ENCODE measurements at places on chromosomes 1 and 21.

GRCh38 chr1:118364882-118365281 is 179.9 kb upstream of the SPAG17 start:
- no peak for DNase-seq

DNA sequence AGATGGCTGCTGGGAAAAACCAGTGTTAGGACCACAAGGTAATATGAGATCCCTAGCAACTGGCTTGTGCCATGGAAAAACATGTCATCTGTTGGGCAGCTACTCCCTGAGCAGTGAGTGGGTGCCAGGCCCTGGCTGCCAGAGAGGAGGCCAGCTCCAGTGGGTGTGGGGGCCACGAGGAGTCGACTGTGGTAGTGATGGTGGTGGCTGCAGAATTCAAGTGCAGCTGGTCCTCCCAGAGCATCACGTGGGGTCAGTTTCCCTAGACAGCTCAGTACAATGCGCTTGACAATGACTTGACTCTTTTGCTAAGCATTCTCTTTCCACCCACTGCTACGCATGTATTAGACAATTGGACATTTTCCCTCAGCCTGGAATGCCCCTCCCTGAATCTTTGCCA is 14.5 kb upstream of the CDC42 start:
- DNase-seq, result no peak

DNA sequence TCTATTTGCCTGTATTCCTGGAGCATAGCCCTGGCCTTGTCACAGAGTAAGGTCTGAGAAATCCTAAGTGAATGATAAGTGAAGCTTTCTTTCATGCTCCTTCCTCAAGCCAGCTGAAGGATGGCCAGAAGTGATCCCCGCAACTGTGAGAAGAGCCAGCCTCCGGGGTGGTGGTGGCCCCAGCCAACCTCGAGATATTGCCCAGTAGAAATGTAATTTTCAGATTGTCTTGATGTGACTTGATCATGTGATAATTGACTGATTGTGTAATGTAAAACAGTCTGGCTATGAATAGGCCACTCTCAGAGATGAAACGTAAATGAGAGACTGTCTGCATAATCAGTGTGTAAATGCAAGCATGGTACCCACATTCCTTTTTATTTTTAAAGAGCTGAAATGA is 242.4 kb upstream of the CAMK1G start:
- DNase-seq, result no peak

DNA sequence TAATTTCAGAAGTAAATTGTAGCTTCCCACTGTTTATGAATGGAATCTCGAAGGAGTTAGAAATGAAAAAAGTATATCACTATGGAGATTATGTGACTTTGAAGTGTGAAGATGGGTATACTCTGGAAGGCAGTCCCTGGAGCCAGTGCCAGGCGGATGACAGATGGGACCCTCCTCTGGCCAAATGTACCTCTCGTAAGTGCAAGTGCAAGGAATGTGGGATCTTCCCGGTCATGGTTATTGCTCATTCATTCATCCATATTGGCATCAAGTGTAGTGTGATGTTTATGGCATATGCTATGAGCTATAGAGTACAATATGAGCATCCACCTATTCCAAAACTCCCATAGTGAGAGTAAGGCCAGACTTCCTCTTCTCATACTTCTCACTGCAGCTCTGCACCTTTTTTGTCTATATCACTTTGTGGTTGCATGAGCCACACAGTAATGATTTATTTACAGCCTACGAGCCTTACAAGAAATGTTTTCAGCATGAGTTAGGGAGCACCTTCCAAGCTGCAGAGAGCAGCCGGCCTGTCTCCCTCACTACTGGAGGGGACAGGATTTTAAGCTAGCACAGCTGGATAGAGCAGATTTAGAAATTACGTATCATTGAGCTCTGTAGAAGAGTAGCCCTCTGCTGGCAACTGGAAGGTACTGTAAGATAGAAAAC is 24.9 kb upstream of the CR1L start:
- DNase-seq, result peak; percentile 20

DNA sequence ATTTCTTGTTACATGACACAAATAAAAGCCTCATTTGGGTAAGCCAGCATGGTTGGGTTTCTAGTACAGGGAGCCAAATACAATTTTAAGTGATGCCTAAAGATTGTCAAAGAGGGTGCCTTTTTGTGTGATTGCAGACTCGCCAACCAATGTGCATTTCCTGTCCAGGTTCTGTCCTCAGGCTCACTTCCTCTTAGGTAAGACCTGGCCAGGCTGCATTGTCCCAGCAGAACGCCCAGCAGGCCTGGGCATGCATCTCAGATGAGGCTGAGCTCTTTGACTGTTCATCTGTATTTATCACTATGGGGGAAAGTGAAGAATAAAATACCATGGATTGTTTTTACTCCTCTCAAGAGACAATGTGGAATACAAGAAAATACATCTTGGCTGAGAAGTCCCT is 49.7 kb downstream of the KCNC4 start:
- no peak for DNase-seq

DNA sequence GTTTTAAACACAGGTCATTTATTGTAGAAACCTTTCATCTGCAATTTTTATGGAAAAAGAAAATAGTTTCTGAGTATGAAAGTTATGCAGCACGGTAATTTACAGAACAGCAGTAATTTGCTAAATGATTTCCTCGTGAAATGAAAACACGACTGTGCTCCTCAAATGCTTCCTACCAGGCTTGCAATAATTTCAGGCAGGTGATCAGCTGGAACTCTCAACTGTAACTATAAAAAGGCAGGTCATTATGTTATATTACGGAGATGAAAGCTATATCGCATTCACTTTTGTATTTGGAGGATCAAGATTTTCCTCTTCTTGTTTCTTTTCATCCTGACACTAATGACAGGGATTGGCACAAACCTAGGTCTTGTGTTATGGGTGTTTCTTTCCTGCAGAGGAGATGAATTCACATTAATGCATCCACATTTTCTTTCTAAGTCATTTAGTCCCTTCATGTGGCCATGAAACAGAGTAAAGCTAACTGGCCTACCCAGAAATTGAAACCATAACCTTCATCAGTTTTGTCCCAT is 57.4 kb downstream of the SAMSN1 start:
- no peak for DNase-seq

- DNase-seq, result no peak
These were observed 18.8 kb upstream of the RGS16 start for GRCh38 chr1:182622901-182623528.

DNA sequence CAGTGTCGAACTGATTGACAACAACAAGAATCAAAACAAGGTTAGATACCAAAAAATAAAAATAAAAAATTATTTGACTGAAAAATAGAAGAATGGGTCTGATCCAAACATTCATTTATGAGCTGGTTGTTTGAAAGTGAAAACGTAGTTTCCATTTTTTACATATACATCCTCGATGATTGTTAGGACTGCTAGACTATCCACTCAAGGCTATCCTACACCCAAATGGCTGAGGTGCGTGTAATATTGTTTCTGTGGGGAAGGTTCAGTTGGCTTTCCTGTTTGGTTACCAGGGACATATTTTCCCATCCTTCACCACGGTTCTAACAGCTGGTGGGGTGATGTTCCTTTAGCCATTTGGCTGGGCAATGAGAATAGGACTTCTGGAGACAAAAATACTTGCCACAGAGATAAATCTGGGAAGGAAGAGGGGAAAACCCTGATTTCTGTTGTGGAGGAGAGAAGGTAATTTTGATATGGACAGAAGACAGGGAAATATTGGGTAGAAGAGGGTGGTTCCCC is 66.3 kb downstream of the MAP3K7CL start:
- DNase-seq, result no peak

GRCh38 chr1:23114424-23115079 is 54.1 kb downstream of the LUZP1 start:
- no peak for DNase-seq

- no peak for DNase-seq
These were observed 11.4 kb downstream of the VWA5B1 start for GRCh38 chr1:20302108-20302471.

GRCh38 chr1:8456308-8456912 is 138.5 kb downstream of the SLC45A1 start:
- no peak for DNase-seq

GRCh38 chr1:3778590-3779264 is 6.2 kb downstream of the SMIM1 start:
- no peak for DNase-seq

GRCh38 chr1:58780411-58780810 is 3.4 kb downstream of the JUN start:
- no peak for DNase-seq

DNA sequence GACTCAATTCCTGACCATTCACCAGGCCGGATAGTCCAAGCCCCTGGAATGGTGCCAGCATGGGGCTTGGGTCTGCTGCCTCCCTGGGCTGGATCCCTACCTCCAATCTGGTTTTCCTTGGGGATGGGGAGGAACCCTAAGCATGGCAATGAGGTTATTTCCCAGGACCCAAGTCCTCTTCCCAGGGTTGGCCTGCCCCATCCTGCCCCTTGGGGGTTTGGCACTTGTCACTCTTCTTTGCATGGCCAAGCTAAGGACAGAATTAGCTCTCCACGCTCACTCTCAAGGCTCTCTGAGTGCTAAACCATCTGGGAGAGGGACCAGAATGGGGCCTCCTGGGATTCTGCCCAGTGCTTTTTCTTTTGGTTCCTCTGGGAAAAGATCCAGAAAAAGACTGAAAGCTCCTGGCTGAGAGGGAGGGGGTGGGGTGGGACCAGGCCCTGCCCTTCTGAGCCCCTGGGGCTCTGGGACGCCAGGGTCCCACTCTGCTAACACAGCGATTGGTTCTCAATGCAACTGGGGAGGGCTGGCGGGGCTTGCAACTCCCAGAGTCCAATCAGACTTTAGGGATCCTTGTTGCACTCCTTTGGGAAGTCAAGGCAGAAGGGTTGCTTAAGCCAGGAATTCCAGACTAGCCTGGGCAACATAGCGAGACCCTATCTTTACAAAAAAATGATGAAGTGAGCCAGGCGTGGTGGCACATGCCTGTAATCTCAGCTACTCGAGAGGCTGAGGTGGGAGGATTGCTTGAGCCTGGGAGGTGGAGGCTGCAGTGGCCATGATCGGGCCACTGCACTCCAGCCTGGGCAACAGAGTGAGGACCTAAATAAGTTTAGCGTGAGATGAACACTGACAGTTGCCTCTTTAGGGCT is 52.7 kb downstream of the DHRS3 start:
- no peak for DNase-seq

DNA sequence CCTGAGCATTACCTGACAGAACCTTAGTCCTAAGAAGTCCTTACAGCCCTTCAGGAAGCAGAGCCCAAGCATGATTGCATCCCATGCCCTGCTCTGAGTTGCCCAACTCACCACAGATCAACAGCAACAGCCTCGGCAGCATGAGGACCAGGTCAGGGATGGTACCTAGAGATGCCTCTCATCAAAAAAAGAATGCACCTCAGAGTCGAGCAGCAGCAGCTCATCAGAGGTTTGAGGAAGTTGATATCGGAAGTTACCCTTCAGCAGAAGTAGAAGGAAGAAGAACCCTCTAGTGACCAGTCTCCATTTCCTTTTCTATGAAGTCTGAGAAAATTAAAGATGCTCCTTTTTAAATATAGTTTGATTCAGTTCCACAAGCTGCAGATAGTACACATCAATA is at the start of gene FCRL1:
FCRL1 (minus strand) TSS at position 225 of the 400 bp plus-strand sequence; CDS start at position 142, 83 bp downstream.
- no peak for DNase-seq

DNA sequence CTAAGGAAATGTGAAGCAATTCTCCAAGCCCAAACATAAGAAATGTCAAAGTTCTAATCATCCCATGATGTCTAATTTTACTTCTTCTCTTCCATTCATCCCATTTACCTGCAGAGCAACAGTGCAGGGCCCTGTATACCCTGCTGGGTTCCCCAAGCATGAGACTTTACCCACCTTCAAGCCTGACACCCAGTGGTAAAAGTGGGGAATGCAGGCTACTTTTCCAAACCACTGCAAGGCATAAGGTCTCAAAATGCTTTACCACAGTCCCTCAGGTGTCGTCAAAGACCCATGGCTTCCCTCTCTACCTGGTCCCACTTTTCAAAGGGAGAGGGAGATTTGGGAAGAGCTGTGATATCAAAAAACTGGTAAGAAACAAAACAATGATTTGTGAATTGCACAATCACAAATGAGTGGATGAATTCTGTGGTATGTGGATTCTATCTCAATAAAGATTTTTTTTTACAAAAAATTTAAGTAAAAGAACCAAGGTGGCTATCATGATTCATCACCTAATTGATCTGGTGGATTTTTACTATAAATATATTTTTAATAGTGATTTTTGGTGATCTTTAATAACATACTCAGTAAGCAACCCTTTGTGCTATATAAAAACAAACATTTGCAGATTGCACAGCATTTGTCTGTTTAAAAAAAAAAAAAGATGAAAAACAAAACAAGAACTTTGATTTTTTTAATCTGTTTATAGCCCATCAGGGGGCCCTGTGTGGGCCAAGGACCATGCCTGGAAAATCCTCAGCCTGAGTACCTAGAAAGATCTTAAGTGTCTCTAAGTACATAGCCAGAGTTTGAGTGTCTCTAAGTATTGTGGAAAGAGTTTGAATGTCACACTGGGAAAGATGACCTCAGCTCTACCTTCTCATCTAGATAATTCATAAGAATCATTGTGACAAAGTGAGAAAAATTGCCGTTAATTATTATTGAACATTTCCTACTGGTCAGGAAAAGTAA is 73.1 kb upstream of the GJB5 start:
- DNase-seq, result peak; percentile 67

GRCh38 chr1:162110910-162111309 is 41.4 kb downstream of the NOS1AP start:
- no peak for DNase-seq

DNA sequence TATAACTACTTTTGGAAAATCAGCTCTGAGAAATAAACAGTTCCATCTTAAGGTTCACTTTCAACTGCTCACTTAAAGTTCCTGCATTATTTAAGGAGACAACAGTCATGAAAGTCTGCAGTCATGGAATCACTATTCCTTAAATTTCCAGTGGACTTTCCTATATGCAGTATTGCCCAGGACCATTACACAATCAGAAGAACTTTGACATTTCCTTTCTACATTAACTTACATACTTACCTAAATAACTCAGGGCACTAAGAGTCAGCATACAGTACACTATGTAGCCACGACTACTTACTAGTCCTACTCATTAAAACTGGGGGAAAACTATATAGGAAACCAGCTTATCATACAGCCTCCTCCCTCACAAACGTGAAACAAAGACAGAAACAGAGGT is 220.1 kb downstream of the SLC45A1 start:
- no peak for DNase-seq

GRCh38 chr1:160086456-160086892 is 5.1 kb downstream of the KCNJ9 start:
- no peak for DNase-seq
